ENCODE measurements at places on chromosomes 12 and 14. TPM values are rescaled to one million over a fixed set of nuclear protein-coding genes. Genes with fewer than 3 reads are reported as not detected.

GRCh38 chr12:45863332-45863731 is 127.0 kb downstream of the SCAF11 start:
- DNase-seq = no peak
- peaks cover 25% of the 10 kb centered on the region for H3K36me3 ChIP-seq
- H3K27ac ChIP-seq = no peak overlapping the region
- H3K4me1 ChIP-seq = peaks cover 2% of the 10 kb centered on the region
- no peaks in the 10 kb centered on the region for H3K27me3 ChIP-seq

DNA sequence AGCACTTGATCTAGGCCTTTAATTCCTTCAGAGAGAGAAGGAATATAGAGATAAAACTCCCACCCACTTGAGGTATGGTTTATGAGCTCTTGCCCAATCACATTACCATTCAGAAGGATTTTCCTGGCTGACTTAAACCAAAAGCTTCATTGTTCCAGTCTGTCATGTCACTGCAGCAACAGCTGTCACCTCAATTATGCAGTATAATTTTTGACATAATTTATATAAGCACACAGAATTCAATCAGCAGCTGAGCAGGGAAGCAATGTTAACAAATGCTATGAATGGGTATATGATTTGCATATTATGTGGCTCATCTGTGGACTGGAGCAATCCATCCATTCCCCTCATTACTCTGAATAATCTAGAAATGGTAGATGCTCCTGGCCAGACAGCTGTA is 40.3 kb downstream of the CBX5 start:
- peaks cover 8% of the 10 kb centered on the region for H3K4me1 ChIP-seq
- no peak for DNase-seq
- peaks cover 24% of the 10 kb centered on the region for H3K36me3 ChIP-seq
- H3K4me3 ChIP-seq = no peak overlapping the region
- no peak overlapping the region for H3K27ac ChIP-seq

DNA sequence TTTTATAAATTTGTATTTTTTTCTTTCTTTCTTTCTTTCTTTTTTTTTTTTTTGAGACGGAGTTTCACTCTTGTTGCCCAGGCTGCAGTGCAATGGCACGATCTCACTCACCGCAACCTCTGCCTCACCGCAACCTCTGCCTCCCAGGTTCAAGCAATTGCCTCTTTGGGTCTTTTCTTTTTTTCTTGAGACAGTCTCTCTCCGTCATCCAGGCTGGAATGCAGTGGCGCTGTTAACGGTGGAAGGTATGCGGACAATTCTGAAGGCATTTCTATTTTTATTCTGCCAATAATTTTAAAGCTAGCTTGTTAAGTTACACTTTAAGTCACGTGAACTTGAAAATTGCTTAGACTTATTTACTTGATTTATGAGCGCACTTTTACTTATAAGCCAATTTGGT is 8.8 kb upstream of the PHC1 start:
- no peak overlapping the region for H3K27ac ChIP-seq
- H3K36me3 ChIP-seq = no peaks in the 10 kb centered on the region
- H3K4me1 ChIP-seq = peaks cover 3% of the 10 kb centered on the region
- H3K4me3 ChIP-seq = no peak overlapping the region
- no peak for DNase-seq
- H3K27me3 ChIP-seq = peaks cover 14% of the 10 kb centered on the region

GRCh38 chr14:73717711-73718417 is 3.7 kb upstream of the PNMA1 start:
- no peak overlapping the region for H3K4me3 ChIP-seq
- H3K27ac ChIP-seq = no peak overlapping the region
- peaks cover 22% of the 10 kb centered on the region for H3K36me3 ChIP-seq
- peaks cover 12% of the 10 kb centered on the region for H3K4me1 ChIP-seq
- no peaks in the 10 kb centered on the region for H3K27me3 ChIP-seq

DNA sequence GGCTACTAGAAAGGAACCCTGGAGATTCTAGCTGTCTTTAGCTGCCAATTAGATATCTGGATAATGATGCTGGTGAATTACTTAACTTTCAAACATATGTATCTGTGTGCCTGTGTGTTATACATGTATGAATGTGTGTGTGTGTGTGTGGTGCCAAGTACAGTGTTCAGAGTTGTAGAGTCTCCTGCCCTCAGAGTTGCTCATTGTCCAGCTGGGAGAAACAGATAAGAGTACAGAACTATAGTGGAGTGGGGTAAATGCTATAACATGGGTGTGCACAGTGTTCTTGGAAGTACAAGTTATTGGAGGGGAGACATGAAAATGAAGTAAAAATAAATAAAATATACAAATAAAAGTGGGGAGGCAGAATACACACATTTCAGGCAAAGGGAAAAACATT is 23.6 kb upstream of the ADAM20 start:
- peaks cover 3% of the 10 kb centered on the region for H3K4me1 ChIP-seq
- H3K36me3 ChIP-seq = peaks cover 33% of the 10 kb centered on the region
- H3K27me3 ChIP-seq = no peaks in the 10 kb centered on the region
- H3K27ac ChIP-seq = no peak overlapping the region
- no peak for DNase-seq

DNA sequence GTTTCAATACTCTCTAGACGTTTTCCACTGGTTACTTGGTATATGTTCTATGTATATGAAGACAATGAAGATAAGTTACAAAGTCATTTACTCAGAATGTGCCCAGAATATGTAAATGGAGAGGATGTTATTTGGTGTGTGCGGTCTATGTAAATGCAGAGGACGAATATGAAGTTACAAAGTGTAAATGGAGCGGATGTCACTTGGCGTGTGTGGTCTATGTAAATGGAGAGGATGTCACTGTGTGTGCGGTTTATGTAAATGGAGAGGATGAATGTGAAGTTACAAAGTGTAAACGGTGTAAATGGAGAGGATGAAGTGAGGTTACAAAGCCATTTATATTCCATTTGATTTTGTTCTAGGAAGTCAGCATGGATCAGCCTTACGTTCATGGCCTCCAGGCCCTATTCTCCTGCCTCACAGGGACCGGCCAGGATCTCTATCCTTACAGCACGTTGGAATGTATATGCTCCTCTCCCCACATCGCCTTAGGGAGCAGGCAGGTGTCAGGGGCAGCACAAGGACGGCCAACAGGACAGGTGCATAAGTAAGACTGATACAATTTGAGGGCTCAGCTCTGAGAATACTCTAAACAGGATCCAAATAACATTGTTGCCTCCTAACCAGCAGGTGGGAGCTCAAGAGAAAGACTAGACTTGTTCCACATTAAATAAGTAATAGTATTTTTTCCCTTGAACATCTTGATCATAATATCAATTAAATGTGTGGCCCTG is 42.4 kb downstream of the GLRX5 start:
- H3K27me3 ChIP-seq = peaks cover 2% of the 10 kb centered on the region
- H3K4me1 ChIP-seq = no peaks in the 10 kb centered on the region
- DNase-seq = no peak
- H3K4me3 ChIP-seq = no peak overlapping the region
- no peaks in the 10 kb centered on the region for H3K36me3 ChIP-seq

DNA sequence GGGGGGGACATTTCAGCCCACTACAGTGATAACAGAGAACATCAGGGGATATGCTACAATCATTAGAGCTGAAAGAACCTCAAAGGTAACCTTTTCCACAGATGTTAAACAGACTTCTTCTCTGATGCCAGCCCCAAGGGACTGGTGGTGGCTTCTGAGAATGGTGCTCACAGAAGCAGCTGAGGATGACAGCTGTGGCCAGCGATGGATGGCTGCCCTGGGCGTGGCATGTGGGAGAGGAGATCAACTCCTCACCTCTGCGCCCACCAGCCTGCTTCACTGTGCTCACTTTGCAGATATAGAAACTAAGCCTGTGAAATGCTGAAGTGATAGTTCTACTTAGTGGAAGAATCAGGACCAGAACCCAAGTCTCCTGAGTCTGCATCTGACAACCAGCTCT is 33.0 kb downstream of the FOXN3 start:
- H3K4me3 ChIP-seq = no peak overlapping the region
- H3K27ac ChIP-seq = no peak overlapping the region
- DNase-seq = no peak
- peaks cover 32% of the 10 kb centered on the region for H3K36me3 ChIP-seq
- H3K4me1 ChIP-seq = peaks cover 13% of the 10 kb centered on the region

DNA sequence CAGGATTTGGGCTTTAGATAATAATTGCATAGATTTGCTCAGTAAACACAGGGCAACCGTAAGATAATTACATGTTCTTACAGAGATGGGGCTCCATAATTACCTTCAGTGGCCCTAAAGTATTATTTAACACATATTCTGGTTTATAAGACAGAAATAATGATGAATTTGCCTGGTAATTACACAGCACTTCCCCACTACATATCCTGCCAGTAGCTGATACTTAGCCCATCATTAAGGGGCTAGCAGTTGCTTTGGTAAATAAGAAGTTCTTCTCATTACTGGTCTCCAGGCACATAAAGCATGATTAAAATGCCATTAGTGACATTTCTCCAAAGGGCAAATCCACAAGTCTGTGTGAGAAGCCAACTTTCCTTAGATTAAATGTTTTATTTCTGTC is 158.7 kb downstream of the NUAK1 start:
- H3K27ac ChIP-seq = no peak overlapping the region
- no peak overlapping the region for H3K4me3 ChIP-seq
- H3K36me3 ChIP-seq = no peaks in the 10 kb centered on the region

- peaks cover 6% of the 10 kb centered on the region for H3K36me3 ChIP-seq
- peak overlapping the region; percentile 6 for H3K4me3 ChIP-seq
- peaks cover 52% of the 10 kb centered on the region for H3K4me1 ChIP-seq
- peak overlapping the region; percentile 6 for H3K27ac ChIP-seq
- no peaks in the 10 kb centered on the region for H3K27me3 ChIP-seq
Measured at GRCh38 chr14:55336162-55336561, 64.9 kb downstream of the FBXO34 start.

- peaks cover 3% of the 10 kb centered on the region for H3K36me3 ChIP-seq
- no peak overlapping the region for H3K27ac ChIP-seq
- H3K4me1 ChIP-seq = peaks cover 16% of the 10 kb centered on the region
- no peak overlapping the region for H3K4me3 ChIP-seq
Measured at GRCh38 chr14:23055621-23056144, 1.6 kb downstream of the CDH24 start.

DNA sequence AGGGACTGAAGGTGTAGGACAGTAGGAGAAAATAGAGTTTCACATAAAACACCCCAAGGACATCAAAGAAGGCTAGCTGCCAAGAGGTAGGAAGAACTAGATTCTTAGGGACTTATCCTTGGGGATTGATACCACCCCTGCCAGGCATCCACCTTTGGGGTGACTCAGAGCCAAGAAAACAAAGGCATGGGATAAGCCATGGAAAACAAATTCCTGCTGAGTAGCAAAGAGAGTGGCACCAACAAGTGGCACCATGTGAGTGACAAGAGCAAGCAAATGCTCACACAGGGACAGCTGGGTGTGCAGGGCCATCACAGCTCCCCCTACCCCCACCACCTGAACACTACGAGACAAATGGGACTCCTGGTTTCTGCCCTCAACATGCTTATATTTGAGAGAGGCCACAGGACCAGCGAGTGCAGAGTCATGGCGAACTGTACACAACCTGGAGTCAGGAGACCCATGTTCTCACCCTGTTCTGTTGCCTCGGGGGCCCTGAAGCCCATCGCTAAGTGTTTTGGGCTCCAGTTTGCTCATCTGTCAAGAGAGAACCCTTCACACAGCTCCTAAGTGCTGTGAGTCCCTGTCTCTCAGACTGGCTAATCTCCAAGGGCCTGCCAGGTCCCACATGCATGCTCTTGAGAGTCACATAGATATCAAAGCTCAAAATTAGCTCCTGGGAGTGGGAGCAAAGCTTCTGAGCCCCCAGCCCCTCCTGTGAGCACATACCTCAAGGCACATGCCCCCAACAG is 91.9 kb downstream of the DPF3 start:
- H3K4me1 ChIP-seq = peaks cover 12% of the 10 kb centered on the region
- H3K27me3 ChIP-seq = peaks cover 4% of the 10 kb centered on the region
- no peak for DNase-seq
- no peak overlapping the region for H3K4me3 ChIP-seq
- no peak overlapping the region for H3K27ac ChIP-seq

GRCh38 chr14:56694609-56695008 is 115.0 kb downstream of the TMEM260 start:
- H3K36me3 ChIP-seq = no peaks in the 10 kb centered on the region
- DNase-seq = no peak
- H3K27ac ChIP-seq = no peak overlapping the region
- no peaks in the 10 kb centered on the region for H3K4me1 ChIP-seq
- H3K27me3 ChIP-seq = peaks cover 4% of the 10 kb centered on the region

GRCh38 chr14:90660865-90661570 is 155.2 kb downstream of the TTC7B start:
- H3K27me3 ChIP-seq = no peaks in the 10 kb centered on the region
- no peaks in the 10 kb centered on the region for H3K36me3 ChIP-seq
- H3K4me1 ChIP-seq = peaks cover 12% of the 10 kb centered on the region
- H3K27ac ChIP-seq = peak overlapping the region; percentile 6

GRCh38 chr12:105538880-105539279 is 208.4 kb downstream of the C12orf75 start:
- no peaks in the 10 kb centered on the region for H3K4me1 ChIP-seq
- H3K27me3 ChIP-seq = peaks cover 4% of the 10 kb centered on the region
- no peak overlapping the region for H3K4me3 ChIP-seq
- no peak for DNase-seq
- no peaks in the 10 kb centered on the region for H3K36me3 ChIP-seq

- peaks cover 45% of the 10 kb centered on the region for H3K4me1 ChIP-seq
- H3K36me3 ChIP-seq = peaks cover 5% of the 10 kb centered on the region
- H3K27me3 ChIP-seq = peaks cover 2% of the 10 kb centered on the region
- peak; percentile 82 for DNase-seq
- H3K27ac ChIP-seq = peak overlapping the region; percentile 92
Measured at GRCh38 chr12:46383654-46384450, 11.3 kb upstream of the SLC38A2 start.

DNA sequence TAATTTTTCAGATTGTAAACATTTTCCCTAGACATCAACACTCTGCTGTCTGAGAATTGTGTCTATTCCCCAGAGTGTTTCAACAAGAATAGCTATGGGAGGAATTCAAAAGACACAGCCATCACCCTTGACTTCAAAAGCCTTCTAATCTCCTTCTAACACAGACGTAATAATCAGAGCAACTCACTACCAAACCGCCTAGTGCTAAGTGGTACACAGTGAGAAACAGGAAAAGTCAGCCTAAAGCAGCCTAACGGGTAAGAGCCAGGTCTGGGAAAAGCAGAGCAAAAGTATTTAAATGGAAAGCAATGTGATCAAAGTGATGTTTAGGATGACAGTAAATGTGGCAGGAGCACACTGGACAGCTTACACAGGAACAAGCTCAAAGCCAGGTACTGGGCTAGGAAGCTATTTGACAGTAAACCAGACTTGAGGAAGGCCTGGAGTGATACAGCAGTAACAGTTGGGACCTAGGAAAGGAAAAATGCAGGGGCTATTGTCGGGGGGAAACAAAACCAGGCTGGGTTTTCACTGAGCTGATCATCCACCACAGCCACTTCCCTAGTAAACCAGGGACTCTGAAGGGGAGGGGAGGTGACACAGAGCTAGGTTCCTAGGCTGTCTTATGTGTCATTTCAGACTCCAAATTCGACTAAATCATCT is 29.4 kb downstream of the CORO1C start:
- no peak overlapping the region for H3K27ac ChIP-seq
- peaks cover 23% of the 10 kb centered on the region for H3K36me3 ChIP-seq
- H3K4me1 ChIP-seq = peaks cover 20% of the 10 kb centered on the region
- H3K27me3 ChIP-seq = no peaks in the 10 kb centered on the region
- H3K4me3 ChIP-seq = peak overlapping the region; percentile 18

- DNase-seq = no peak
- no peaks in the 10 kb centered on the region for H3K36me3 ChIP-seq
- peaks cover 19% of the 10 kb centered on the region for H3K27me3 ChIP-seq
- H3K4me3 ChIP-seq = no peak overlapping the region
- peaks cover 3% of the 10 kb centered on the region for H3K4me1 ChIP-seq
Measured at GRCh38 chr12:118098401-118098800, 5.4 kb downstream of the VSIG10 start.

The FAIM2 gene
- total RNA-seq = 0.22 TPM

The ESR2 gene
- total RNA-seq = 0.11 TPM

The BATF gene
- 31.3 TPM for total RNA-seq

The RAD51AP1 gene
- 50.2 TPM for total RNA-seq

The SSTR1 gene
- total RNA-seq = not detected

The ESPL1 gene
- 91.0 TPM for total RNA-seq

The VRTN gene
- not detected for total RNA-seq
